ENCODE measurements at places on chromosomes 5 and 9.
A peak's percentile ranks its signal among the peaks of the same experiment; 100 is the strongest.

- peak; percentile 49 for DNase-seq
These were observed 6.8 kb downstream of the TMEM250 start for GRCh38 chr9:136111910-136112309.

- DNase-seq, result no peak
These were observed 104.6 kb upstream of the MAN2A1 start for GRCh38 chr5:109584986-109585599.

- no peak for DNase-seq
These were observed 5.1 kb downstream of the SPINK1 start for GRCh38 chr5:147826361-147826760.

DNA sequence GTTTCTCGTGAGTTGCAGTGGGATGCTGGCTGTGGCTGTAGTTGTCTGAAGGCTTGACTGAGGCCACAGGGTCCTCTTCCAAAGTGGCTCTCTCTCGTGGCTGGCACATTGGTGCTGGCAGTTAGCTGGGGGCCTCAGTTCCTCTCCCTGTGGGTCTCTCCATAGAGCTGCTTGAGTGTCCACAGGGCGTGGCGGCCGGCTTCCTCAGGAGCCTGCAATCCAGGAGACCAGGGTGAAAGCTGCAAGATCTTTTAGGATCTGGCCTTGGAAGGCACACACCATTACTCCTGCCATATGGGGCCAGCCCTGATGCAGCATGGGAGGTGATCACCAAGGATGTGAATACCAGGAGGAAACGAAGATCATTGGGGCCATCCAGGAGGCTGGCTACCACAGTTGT is 41.1 kb downstream of the ANKRD33B start:
- no peak for DNase-seq

GRCh38 chr9:90306158-90306557 is 336.5 kb downstream of the DIRAS2 start:
- DNase-seq, result no peak

Data from hematopoietic multipotent progenitor cell treated with erythropoietin and hydrocortisone succinate and interleukin-3 and kit ligand, for 4 days (in vitro differentiated cells).